ENCODE measurements at places on chromosomes 7 and 10. TPM values are rescaled to one million over a fixed set of nuclear protein-coding genes. Genes with fewer than 3 reads are reported as not detected.

DNA sequence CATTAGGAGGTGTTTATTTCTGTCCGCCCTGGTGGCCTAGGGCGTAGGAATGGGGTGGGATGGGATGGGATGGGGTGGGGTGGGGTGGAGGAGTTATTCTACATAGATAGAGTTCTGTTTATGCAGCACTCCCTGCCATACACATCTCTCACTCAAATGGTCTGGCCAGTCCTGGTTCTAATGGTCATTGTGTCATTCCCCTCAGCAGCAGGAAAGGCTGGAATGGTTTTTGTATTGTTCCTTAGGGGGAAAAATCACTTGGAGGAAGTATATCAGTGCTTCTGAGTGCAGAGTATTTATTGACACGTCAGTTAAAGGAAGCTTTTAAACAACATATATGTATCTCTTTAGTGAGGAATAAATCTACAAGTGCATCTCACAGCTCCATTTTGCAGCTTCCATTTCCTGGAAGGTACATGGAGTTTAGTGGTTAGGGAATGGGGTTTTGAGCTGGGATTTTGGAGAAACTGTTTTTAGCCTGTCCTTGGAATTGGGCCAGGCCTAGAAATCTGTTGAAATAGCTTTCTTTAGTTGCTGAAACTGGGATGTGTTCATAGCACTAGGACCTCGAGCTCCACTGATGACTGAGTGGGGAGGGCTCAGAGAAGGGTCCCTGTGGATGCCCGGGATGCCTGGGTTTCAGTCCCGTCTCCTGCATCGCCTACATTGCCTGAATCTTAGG is 8.3 kb downstream of the TSPAN14 start:
- no peak overlapping the region for H3K4me3 ChIP-seq
- no peaks in the 10 kb centered on the region for H3K27me3 ChIP-seq

The ZNF138 gene
- 5.1 TPM for polyA plus RNA-seq

DNA sequence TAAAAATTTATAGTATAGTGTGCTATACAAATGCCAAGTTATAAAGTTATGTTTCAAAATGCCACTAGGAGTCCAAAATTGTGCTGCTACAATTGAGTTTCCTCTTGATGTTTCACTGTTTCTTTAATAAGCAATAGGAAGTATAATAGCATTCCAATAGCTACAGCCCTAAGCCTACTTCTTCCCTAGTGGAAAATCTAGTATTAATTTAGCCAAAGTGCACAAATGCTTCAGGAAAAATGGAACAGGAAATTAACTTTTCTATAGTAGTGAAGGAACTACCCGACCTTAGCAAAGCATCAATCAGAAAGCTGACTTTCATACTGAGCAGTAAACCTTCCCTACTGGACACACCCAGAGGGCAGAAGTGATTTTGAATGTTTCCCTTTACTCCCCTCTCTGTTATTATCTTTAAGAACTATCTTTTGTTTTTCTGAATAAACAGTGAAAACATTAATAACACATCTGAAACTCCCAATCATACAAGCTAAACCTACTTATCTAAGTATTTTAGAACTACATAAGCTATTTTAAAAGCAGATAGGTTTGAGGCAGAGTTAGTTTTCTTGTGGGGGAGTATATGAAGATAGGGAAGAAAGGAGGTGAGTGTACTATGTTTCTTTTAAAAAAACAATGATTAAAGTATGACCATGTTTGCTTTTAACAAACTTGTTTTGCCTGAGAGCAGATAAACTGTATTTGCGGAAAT is 13.7 kb downstream of the CPED1 start:
- no peaks in the 10 kb centered on the region for H3K27me3 ChIP-seq
- H3K27ac ChIP-seq = peak overlapping the region; percentile 16
- no peaks in the 10 kb centered on the region for H3K36me3 ChIP-seq
- H3K4me1 ChIP-seq = no peaks in the 10 kb centered on the region

GRCh38 chr7:98985406-98985805 is 107.1 kb downstream of the TRRAP start:
- no peak overlapping the region for H3K4me3 ChIP-seq
- peaks cover 100% of the 10 kb centered on the region for H3K36me3 ChIP-seq
- H3K27me3 ChIP-seq = no peaks in the 10 kb centered on the region
- no peak for DNase-seq
- no peak overlapping the region for H3K27ac ChIP-seq
- H3K4me1 ChIP-seq = no peaks in the 10 kb centered on the region

- H3K27me3 ChIP-seq = no peaks in the 10 kb centered on the region
- H3K4me3 ChIP-seq = no peak overlapping the region
- DNase-seq = no peak
- H3K27ac ChIP-seq = no peak overlapping the region
These were observed 40.6 kb downstream of the TMEM60 start for GRCh38 chr7:77757589-77757988.

All from stomach (tissue), 19 donors.